ENCODE measurements at places on chromosomes 13 and 19.

- DNase-seq, result no peak
Measured at GRCh38 chr13:77379508-77379907, 52.6 kb upstream of the MYCBP2 start.

GRCh38 chr13:106850973-106851650 lies 283.2 kb upstream of the ARGLU1 start:
- no peak for DNase-seq

DNA sequence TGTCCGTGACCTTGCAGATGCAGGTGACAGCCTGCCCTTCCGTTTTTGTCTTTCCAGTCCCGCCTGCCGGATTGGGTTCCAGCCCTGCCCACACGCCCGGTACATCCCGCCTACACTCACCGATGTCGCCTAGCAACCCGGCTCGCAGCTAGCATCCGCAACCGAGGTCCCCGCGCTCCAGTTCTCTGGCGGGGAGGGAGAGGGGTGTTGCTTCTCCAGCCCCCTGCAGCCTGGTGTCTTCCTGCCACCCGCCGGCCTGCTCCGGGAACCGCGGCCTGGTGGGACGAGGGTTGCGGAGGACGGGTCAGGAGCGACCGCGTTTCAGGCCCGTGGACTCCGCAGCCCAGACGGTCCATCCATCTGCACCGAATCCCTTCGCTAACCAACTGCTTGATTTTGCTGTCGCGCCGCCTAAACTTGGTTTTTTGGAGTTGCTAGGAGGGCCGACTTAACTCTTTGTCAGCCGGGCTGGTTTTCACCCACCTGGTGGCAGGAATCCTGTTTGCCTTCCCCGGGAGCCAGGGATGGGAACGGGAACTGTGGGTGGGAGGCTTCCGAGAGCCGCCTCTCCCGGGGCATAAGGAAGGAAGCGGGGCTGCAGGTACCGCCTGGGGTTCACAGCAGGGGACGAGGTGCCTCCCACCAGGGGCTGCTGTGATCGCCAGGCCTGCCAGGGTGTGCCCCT lies 15.4 kb upstream of the MATK start:
- no peak for DNase-seq

- no peak for DNase-seq
Measured at GRCh38 chr19:4018140-4018613, 10.6 kb downstream of the PIAS4 start.

- no peak for DNase-seq
Measured at GRCh38 chr13:74117207-74117705, 16.9 kb downstream of the KLF12 start.

GRCh38 chr13:43487461-43487860 lies 299.3 kb downstream of the ENOX1 start:
- no peak for DNase-seq

GRCh38 chr19:58021541-58022282 lies 12.1 kb upstream of the ZSCAN1 start:
- DNase-seq, result no peak

- DNase-seq, result no peak
Measured at GRCh38 chr13:63381078-63381859, 1965.6 kb upstream of the PCDH20 start.

DNA sequence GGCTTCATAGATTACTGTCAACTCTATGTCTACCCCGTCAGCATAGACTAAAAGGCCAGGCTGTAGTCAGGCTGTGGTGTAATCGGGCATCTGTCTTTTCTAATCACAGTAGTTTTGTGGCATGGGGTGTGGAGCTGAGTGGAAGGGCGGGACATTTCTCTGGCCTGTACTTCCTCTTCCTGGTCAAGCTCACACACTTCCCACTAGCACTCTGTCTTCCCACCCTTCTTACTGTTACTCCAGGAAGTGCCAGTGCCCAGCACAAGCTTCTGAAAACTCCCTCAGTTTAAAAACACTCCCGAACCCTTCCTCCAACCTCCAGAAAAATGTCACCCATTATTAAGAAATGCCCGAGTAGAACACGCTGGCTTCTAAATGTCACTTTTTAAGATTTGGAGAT lies 229.8 kb downstream of the KLF5 start:
- no peak for DNase-seq

DNA sequence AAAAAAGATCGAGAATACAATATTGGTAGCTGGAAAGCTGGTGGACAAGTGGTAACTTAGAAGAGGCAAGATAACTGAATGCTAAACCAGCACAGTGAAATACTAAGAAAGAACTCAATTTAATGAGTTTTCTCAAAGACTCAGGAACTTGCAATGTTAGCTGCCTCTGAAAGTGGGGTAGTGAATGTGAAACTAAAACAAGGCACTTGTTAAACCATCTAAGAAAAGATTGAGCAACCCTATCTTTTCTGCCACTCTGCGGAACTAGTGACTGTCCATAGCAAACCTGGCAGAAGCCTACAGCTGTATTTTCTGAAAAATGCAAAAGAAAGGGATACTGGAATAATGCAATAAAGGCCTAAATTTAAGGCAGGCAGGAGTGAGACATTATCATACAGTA lies 1574.4 kb upstream of the PRR20A start:
- DNase-seq, result no peak

GRCh38 chr19:2462635-2463421 lies 6.1 kb upstream of the LMNB2 start:
- DNase-seq, result no peak

GRCh38 chr13:65347420-65348030 lies 1882.6 kb downstream of the PCDH9 start:
- DNase-seq, result no peak

- no peak for DNase-seq
Measured at GRCh38 chr19:35514282-35514809, 897 bp upstream of the DMKN start.

DNA sequence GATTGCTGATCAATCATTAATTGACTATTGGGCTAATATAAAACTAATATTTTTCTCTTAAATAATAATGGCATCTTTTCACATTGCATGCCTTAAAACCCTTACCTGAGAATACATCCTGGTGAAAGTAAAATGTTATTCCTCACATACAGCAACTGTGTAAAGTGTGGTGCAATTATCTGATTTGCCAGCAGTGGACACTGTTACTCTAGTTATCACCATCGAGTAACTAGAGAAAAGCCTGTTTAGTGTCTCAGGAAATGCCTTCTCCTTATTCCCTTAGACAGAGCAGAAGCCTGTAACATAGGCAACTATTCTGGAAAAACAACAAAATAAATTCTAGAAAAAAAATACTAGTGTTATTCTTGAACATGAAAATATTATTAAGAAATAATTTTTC lies 459.8 kb downstream of the FGF14 start:
- no peak for DNase-seq

GRCh38 chr19:3033595-3034405 lies 4.7 kb upstream of the TLE2 start:
- no peak for DNase-seq

DNA sequence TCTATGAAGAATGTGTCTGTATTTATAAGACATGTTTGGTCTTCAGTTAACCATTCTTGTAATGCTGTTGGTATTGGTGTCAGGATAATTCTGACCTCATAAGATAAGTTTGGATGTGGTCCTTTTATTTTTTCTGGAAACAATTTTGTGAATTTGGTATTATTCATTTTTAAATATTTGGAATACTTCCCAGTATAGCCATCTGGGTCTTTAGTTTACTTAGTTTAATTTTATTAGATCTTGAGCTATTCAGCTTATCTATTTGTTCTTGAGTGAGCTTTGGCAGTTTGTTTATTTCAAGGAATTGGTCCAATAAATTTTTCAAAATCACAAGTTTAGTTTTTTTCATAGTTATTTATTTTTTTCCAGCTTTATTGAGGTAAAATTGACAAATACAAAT lies 335.4 kb upstream of the PCDH20 start:
- DNase-seq, result no peak

- DNase-seq, result no peak
Measured at GRCh38 chr13:35630551-35631275, 154.2 kb upstream of the MAB21L1 start.

DNA sequence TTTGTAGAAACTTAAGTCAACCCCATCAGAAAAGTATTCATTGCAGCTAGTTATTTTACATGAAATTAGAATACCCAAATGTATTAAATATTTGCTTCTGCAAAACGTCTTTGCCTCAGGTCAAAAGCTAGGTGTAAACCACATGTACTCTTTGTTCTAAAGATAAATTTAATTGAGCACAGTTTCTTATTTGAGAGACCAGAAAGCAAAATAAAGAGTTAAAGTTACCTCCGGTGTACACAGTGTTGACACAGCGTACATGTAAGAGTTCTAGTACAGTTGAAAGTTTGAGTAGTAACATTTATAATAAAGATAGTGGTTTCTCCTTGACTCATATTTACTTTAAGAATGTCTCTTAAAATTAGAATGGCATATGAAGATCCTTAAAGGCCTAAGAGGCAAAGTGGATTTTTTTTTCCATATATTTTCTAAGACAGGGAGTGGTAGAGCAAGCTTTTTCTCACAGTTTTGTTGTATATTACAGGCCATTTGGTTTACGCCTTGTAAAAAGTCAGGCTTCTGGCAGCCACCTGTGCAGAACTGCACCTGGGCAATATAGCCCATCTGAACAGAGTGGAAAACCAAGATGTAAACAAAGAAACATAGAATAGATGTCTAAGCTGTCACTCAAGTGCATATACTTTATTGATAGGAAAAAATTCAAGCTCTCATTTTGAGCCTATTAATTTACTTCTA lies 2.9 kb downstream of the LRCH1 start:
- no peak for DNase-seq

- DNase-seq, result no peak
Measured at GRCh38 chr13:89862691-89863036, 1484.8 kb upstream of the MIR17HG start.

DNA sequence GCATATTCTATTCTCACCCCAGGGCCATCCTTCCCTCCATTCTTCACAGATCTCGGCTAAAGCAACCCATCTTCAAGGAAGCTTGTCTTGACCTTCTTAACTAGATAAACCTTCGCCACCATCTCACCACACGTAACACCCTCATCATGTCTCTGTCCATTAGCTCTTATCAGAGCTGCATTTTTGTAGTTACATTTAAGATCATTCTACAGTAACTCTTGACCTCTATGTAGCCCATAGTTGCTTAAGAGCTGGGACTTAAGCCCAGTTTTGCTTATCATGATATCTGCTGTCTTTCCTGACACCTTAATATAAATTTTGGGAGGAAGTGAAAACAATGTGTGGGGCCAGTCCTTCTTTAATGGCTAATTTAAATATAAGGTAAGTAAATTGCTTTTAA lies 345.1 kb downstream of the MTUS2 start:
- DNase-seq, result no peak

- no peak for DNase-seq
Measured at GRCh38 chr13:45331692-45332035, 9.3 kb downstream of the TPT1 start.

Measured in stimulated activated CD8-positive, alpha-beta memory T cell treated with anti-CD3 and anti-CD28 coated beads, Interleukin-15, amount 100 ng/mL, for 1 hour (primary cell).